NCI-H1105 (cell line): ENCODE measurements at places on chromosomes 1 and 21.

- peak; percentile 99 for DNase-seq
Observed at GRCh38 chr1:155227261-155228095, 19.0 kb downstream of the MTX1 start.

DNA sequence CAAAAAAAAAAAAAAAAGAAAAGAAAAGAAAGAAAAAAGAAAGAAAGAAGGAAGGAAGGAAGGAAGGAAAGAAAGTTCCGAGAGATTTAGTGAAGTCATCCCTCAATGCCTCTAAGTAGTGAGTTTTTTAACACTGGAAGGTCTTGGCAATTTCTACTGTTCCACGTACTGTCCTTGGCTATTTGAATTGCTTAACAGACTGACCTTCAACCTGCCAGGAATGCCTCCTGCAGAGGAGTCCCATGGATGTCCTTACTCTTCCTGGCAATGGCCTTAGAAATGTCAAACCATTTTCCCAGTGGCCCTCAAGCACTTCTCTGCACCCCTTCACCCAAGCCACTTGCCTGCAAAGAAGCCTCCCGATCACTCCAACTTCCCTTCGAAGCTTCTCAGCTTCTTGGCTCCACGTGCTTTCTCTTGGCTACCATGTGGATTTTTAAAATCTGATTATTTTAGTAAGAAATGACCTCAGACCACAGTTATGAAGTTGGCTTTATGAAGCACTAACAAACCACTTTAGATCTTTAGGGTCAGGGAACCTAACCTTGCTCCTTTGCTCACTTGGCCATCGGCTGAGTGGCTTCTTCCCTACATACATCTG lies 43.7 kb upstream of the ABCG1 start:
- DNase-seq, result no peak

GRCh38 chr1:30064547-30064946 lies 658.8 kb downstream of the MATN1 start:
- DNase-seq, result no peak

DNA sequence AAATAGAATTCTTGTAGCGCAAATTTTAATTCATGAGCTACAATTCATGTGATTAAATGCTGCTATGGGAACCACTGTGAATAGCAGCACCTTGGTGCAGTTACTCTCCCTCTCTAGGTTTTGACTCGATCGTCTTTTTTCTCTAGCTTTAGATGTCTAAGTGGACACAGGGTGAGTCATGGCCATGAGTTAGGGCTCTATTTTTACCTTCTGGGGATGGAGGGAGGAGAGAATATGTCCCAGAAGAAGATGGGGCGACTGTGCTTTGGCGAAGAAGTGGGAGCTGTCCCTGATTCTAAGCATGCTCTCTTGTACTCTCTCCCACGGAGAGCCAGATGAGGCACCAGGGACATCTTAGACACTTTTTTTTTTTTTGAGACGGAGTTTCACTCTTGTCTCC lies 1.6 kb upstream of the OR2B11 start:
- DNase-seq, result no peak

GRCh38 chr1:244451539-244451950 lies at the start of gene ADSS2:
Gene ADSS2 (minus strand): TSS chr1:244451909. CDS start chr1:244451817, 92 bp downstream.
- DNase-seq, result no peak

DNA sequence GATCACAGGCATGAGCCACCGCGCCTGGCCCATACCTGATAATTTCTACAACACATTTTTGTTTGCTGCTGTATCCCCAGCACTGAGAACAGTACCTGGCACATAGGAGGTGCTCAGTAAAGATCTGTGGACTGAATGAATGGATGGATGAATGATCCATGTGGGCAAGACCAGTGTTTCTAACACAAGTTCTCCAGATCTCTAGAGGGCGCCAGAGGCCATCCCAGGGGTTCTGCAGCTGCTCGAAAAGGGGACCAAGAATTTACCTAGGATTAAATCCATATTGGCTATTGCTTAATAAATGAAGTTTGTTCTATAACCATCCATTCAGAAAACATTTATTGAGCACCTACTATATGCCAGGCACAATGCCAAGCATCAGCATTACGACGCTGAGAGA lies 167.7 kb downstream of the ACTL8 start:
- DNase-seq, result peak; percentile 30

- no peak for DNase-seq
Observed at GRCh38 chr1:41485605-41486004, 1.1 kb upstream of the EDN2 start.

DNA sequence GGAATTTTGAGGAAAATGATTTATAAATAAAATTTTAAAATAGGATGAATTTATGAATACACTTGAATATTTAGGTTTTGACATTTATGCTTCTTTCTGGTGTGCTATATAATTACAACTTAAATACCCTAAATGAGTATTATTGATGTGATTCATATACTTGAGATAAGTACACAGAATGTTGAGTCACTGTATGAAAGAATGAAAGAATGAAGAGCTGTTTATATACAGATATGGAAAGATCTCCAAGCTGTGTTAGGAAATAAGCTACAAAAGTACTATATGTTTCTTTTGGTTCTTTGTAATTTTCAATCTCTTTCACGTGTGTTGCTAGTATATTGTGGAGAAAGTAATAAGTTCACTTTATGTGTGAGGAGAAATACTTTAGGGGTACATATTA lies 147.2 kb downstream of the RASAL2 start:
- no peak for DNase-seq

GRCh38 chr1:182270731-182271130 lies 120.9 kb downstream of the GLUL start:
- DNase-seq, result no peak

DNA sequence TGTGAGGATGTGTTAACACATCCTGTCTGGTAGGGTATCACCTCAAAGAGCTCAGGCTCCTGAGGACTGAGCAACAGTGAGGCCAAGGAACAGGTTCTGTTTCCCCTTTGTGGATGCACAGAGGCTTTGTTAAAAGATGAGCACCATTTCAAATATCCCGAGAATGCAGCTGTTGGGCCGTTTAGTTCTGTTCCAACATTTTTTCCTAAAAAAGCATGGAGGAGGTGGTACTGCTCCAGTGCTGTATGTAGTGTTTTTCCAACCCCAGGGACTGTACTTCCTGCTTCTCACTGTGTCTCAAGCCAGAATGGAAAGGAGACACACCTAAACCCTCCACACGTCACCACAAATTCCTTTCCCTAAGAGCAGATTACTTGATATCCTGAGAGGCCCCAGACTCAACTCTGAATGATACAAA lies 53.8 kb upstream of the BCL10 start:
- DNase-seq, result no peak

DNA sequence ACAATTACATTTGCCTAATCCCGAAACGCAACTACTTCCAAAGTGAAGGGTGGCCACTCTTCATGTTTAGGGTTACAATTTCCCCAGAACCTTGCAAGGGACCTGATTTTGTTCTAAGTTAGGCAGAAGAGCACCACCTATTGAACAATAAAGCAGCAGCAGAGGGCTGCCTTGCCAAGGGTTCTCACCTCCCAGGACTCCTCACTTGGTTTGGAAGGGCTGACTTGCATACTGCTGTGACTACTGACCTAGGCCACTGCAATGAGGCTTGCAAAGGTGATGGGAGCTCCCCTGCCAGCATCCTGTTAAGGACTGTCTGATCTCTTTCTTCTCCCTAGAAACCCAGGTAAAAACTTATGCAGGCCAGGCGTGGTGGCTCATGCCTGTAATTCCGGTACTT lies 14.2 kb downstream of the MTOR start:
- DNase-seq, result no peak

DNA sequence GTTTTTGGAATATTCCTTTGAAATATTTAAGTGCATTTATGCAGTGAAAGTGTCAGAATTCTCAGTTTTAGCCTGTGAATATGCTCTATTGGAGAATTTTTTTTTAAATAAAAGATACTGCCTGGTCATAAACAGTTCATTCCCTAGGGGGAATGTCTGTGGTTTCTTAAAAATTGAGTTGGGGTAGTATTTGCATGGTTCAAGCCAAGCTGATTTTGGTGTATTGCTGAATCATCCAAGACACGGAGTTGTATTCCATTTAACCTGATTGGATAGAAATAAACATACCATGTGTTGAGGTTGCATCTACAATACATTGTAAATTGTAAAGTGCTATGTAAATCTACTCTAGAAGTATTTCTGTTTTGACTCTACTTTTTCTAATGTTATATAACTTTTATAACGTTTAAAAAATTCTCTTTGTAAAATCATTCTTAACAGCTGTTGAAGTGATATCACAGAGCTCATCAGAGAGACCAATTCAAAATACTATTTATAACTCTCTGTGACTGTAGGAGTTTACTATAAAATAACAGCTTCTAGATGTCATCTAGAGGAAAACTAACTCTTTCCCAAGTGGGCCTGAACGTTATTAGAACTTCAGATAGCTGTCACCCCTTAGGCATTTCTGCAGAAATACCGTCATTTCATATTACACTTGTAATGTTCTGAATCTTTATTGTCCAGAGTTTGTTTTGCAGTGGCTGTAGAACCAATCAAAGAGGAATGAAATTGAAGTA lies 199.1 kb downstream of the USP25 start:
- no peak for DNase-seq

DNA sequence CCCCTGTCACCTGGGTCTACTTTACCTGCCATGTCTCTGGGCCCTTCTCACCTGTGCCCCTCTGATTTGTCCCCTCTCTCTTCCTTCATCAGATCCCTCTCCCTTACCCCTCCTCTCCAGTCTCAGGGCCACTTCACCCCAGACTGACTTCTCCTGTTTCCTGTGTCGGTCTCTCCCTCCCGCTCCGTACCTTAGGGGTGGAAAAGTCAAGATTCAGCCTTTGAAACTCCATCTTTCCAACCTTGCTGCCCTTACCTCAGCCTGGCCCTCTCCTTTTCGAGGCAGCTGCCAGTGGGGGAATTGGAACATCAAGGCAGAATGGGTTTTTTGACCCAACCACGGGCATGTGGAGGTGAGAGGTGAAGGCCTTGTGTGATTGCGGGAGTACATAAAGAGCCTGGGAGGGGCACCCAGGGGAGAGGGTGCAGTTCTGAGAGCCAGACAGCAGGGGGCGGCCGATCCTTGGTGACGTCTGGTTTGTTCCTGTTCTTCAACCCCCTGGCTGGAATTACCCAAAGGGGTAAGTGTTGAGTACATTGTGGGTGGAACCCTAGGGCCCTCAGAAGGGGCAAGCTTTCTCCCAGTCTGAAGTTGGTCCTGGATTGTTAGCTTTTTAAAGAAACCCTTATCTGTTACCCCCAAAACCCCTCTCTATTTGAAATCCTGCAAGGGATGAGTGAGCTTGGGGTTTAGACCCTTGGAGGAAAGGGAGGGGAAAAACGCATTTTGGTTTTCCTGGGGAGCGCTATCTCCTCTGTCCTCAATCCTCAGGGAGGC lies 12.3 kb upstream of the DMBX1 start:
- DNase-seq, result peak; percentile 64

DNA sequence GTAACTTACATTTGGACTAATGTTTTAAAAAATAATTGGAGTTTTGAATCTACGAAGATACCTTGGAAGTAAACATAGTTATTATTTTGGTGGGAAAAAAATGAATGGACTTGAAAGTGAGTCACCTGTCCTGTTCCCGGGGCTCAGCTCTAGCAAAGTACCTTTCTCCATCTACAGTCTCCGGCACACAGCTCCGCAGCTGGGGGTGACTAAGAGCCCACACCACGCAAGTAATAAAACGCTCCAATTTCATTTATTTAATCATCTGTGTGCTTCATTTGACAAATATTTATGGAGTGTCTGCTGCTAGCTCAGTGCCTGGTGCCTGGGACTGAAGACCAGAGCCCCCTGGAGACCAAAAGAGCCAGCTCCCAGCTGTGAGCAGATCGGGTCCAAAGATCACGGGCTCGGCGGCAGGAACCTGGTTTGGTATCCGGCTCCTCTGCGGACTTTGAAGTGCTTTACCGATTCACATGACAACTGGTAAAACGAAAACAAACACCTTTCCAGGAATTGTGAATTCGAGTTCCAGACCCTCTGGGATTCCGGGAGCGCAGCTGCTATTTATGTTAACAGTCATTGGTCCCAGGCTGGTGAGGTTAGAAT lies 1.7 kb upstream of the RIPK4 start:
- peak; percentile 32 for DNase-seq

GRCh38 chr1:171210355-171210754 lies 25.3 kb downstream of the FMO2 start:
- no peak for DNase-seq

DNA sequence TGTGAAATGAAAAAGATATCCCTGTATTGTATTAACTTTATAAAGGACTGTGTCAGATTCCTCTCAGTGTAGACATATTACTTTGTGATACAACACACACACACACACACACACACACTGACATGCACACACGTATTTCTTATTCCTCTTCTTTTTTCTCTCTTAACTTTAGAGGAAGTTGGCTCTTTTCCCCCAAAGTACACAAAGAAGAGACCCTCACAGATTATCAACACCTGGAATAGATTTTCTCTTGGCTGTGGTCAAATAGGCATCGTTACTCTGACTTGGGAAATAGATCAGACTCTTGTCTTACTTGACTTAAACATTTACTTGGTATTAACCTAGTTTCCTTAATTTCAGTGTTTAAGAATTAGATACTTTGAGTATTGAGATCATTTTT lies 792.8 kb downstream of the ADGRL2 start:
- DNase-seq, result no peak

GRCh38 chr21:37580666-37581065 lies 214.1 kb downstream of the DYRK1A start:
- DNase-seq, result no peak

DNA sequence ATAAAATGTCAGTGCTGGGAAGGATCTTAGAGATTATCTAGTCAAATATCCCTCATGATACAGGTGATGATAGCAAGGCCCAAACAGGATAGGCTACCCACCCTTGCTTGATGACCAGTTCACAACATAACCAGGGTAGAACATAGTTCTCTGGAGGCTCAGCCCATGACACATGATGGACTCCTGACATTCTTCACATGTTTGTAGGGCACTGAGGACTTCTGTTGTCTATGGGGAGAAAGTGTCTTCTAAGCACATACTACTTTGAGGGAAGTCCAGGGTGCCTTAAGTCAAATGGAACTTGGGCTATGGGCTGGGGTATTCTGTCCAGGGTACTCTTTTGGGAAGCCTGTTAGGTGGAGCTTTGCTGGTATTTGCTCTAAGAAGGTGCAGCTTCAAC lies 148.9 kb downstream of the GLUL start:
- DNase-seq, result no peak

- no peak for DNase-seq
Observed at GRCh38 chr21:41626021-41626420, 118.1 kb upstream of the TMPRSS2 start.

DNA sequence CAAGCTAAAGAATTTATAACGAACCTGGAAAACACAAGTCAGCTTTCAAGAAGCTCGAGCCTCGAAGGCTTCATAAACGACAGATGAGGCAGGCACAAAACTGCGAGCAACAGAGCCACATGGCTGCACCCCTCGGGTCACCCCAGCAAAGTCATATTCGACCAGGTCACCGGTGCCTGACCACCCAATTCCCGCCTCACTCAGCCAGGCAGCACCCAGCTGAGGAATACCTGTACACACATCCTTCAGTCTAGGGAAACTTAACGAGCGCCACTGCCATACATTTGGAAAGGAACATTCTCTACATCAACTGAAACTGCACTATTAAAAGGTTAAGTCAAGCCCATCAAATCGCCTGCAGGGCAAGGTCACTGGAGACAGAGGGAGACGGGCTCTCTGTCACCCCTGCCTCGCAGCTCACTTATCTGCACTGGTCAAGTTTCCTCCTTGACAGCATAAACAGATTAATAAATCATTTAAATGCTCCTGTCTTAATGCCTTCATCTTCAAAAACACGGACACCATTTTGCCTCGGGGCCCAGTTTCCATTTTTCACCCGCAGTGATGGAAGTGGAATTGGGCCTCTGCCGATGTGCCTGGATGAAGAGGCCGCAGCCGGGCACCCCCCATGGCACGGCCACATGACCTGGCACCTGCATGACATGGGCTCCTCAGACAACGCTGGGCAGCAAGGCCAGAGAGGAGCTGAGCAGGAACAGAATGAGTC lies 20.6 kb downstream of the NPHP4 start:
- no peak for DNase-seq
